ENCODE measurements at places on chromosomes 2 and 18.

GRCh38 chr2:157722580-157723234, 94.0 kb upstream of the ACVR1C start:
- peak; percentile 31 for DNase-seq

GRCh38 chr2:149739171-149739882, 151.8 kb upstream of the MMADHC start:
- DNase-seq, result peak; percentile 21

DNA sequence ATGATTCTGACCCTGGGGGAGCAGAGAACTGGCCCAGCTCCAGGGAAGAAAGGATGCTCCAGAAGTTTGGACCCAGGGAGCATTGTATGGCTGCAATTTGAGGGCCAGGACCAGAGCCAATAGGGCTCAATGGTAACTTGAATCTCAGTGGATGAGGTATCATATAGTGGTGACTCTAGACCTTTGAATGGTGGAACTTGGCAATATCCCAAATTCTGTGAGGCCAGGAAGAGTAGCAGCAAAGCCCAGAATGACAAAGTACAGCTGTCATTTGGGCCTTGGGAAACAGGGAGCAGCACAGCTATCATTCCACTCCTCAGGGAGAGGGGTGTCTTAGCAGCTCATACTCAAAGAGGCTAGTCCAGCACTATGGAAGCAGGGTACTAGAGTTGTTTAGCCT, 332.9 kb upstream of the RBMS1 start:
- DNase-seq, result no peak

- DNase-seq, result peak; percentile 67
Measured at GRCh38 chr2:118221536-118222272, 133.4 kb downstream of the INSIG2 start.

- no peak for DNase-seq
Measured at GRCh38 chr2:151976945-151977353, 121.9 kb downstream of the CACNB4 start.

DNA sequence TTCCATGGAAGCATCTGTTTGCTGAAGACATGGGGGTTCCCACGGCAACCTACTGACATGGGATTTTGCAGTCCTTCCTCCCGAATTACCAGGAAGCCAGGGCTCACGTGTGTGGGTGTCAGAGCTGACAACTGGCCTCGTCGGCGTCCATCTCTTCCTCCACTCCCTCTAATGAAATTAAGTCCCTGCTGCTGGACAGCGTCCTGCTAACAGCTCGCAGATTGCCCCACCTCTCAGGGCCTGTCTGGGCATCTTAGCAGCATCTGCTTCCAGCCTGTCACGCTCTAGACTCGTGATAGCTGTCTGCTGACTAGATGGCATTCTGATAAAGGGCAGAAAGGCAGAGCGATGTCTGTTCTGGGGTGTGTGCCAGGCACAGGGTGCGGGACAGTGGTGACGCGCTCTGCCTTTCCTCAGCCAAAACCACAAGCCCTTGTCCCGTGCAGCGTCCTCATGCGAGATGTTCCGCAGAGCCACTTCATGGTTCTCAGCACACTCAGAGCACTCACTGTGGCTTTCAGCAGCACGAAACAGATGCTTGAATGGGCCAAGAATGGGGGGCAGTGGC, 161.1 kb downstream of the ARL4C start:
- peak; percentile 81 for DNase-seq

- peak; percentile 19 for DNase-seq
Measured at GRCh38 chr2:215577356-215577755, 141.5 kb upstream of the FN1 start.

- no peak for DNase-seq
Measured at GRCh38 chr18:26919627-26920026, 54.1 kb upstream of the AQP4 start.

DNA sequence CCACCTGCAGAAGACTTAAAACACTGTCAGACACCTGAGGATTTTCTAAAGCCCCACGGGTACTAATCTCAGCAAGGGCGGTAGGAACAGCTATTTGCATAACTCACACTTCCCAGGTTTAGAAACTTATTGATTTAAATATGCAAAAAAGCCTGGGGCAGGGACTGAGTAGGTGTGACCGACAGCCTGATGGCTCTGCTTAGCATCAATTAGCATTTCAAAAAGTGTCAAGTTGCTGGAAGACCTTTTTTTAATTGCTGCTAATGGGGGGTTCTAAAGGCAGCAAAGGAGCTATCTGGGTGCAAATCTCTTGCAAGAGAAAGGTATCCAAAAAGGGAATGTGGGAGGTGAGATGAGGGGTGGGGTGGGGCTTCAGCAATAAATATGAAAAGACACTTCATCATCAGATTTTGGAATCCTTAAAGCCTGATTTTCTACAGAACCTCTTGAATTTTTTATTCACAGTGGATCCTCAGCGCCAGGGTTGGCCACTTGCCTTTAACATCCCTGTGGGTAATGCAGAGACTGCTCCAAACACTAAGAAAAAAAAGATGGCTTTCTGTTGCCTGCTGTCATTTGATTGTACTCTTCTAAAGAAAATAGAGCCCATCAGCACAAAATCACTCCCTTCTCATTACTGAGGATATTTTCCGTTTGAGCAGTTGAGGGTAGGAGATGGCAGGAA, 121.1 kb upstream of the RMP24 start:
- no peak for DNase-seq

DNA sequence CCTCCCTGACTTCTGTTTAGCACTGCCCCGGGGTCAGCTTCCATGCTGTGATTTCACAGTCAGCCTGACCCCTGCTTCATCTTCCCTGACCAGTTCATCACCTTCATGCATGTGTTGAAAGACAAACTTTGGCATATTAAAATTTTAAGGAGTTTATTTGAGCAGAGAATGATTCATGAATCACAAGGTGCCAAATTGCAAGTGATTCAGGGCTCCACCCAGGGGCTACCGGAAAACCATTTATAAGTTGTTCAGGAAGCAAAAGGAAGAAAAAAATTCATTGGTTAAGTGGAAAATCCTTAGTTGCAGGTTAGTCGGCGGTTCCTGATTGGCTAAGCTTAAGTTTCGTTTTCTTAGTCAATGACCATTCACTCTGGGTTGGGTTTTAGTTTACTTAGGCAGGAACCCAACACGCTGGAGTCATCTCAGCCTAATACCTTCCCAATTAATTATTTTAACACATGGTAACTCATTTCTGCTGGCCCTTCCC, 10.6 kb downstream of the IL1F10 start:
- DNase-seq, result no peak

DNA sequence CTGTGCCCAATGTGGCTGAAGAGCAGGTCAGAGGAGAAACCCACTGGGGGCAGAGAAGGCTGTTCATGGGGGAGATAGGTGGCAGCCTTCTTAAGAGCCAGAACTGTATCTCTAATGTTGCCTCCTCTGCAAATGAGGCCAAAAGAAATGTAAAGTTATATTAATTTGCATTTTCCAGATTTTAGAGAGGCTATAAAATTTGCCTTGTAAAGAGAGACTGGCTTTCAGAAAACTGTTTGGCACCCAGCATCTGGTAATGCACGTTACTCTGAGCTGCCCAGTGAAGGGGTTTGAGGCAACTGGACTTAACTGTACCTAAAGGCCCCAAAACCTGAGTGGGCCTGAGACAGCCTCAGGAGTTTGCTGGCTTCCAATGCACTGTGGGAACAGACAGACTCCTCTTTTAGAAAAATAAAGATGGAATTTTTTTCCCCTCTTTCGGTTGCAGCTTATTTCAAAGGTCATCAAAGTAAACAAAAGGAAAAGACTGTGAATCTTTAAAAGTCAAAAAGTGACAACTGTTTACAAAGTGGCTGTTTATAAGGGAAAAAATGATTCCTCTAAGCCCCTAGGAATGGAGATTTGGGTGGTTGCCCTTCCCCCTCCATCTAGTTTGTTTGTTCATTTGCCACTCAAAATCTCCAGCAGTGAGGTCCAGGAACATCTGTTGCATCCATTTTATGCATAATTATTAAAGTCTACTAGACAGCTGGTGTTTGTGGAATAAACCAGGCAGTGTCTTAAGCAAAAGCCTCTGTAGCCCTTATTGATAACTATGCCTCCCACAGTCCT, 132.2 kb upstream of the ZFP36L2 start:
- DNase-seq, result no peak

- no peak for DNase-seq
Measured at GRCh38 chr2:88841224-88841929, 149.9 kb downstream of the RPIA start.

DNA sequence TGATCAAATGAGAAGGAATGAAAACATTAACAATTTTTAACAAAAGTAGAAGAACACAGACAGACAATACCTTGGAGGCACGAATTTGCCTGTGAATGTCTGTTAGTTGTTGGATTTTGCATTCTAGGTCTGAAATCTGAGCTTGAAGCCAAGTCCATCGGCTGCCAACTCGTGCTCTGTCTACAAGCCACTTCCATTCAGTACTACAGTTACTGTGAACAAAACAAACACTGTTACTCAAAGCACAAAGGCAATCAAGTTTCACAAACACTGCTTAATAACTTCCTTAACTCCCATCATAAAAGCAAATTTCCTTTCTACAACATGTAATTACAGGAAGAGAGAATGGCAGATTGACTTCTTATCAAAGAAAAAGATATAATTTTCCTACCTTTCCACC, 42.2 kb downstream of the KANSL1L start:
- DNase-seq, result no peak

DNA sequence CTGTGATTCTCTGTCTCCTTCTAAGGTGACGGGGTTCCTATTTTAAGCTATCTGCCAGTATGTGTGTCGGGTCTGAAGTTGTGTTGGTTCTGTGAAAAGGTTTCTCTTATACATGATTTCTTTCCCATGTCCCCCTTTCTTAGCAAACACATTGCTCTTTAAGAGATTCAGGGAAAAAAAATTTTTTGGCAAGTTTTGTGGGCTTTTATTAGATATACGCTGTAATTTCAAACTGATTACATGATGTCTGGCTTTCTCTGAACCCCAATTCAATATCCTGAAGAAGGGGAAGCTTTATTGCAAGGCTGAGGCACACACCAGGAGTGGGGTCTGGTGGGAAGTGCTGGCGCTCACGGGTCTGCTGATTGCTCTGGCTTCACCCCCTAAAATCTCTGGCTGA, 210.6 kb downstream of the AGPS start:
- no peak for DNase-seq

DNA sequence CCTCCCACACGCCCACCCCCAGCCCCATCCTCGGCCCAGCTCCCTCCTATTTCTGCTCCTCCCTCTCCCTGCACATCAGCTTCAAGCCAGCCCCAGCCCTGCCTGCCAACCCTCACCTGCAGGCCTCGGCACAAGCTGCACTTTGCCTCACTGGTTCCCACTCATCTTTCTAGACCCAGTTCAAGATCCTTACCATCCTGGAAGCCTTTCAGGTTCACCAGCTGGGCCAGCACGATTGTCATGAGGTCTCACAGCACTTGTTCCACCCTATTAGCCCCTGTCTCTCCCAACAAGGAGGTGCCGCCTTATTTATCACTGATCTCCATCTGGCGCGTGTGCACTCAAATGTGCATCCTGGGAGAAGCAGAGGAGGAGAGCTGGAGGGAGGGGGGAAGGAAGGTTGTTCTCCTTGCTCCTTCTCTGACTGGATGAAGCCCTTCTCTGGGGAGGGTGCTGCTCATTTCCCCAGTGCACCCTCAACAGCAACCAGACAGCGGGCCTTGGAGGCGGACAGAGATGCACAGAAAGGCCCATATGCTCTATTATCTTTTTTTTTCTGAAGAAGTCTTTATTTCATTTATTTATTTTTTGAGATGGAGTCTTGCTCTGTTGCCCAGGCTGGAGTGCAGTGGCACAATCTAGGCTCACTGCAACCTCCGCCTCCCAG, 15.5 kb upstream of the BIN1 start:
- DNase-seq, result no peak

- no peak for DNase-seq
Measured at GRCh38 chr2:151403914-151404313, 5.8 kb upstream of the RIF1 start.

- DNase-seq, result no peak
Measured at GRCh38 chr2:111029181-111029927, 91.4 kb upstream of the BCL2L11 start.

DNA sequence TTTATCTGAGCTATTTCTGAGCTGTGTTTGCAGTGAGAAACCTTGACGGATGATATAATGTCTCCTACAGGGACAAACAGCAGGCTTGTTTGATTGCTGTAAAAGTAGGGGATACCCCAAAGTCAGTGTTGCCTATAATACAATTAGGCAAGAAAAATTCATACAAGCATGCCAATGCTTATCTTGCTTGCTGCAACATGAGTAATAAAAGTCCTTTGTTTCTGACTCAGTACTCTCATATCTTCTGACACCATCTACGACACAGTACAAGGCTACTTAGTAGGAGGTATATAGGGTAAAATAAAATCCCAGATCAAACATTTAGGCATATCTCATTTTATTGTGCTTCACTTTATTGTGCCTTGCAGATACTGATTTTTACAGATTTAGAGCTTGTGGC, 33.0 kb downstream of the ERBB4 start:
- DNase-seq, result no peak

- DNase-seq, result no peak
Measured at GRCh38 chr2:2291500-2292260, 39.4 kb downstream of the MYT1L start.

GRCh38 chr2:44940049-44940494, 1.4 kb upstream of the SIX3 start:
- DNase-seq, result no peak

DNA sequence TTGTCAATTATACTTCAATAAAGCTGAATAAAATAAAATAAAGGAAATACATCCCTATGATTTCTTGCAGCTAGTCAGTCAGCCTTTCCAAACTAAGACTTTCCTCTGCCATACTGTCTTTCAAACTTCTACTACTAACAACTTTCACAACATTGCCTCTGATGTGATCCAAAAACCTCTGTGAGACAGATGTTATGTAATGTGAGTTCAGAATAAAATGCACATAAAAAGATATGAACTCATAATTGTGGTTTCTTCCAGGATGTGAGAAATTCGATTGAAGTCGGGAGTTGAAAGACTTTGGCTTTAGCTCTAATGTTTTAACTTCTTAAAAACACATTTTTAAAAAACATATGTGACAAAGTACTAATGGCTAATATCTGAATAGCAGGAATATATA, 98.7 kb downstream of the PIGN start:
- DNase-seq, result no peak

GRCh38 chr2:64318476-64318748, 135.6 kb upstream of the LGALSL start:
- no peak for DNase-seq

GRCh38 chr2:64987956-64988419, 1.2 kb upstream of the SLC1A4 start:
- peak; percentile 79 for DNase-seq

- no peak for DNase-seq
Measured at GRCh38 chr2:235406430-235406829, 87.4 kb upstream of the AGAP1 start.
